ENCODE measurements at places on chromosomes 3 and 15. TPM values are rescaled to one million over a fixed set of nuclear protein-coding genes. Genes with fewer than 3 reads are reported as not detected.

SLC9A9 gene
- polyA plus RNA-seq, result 11.5 TPM

ITGA11 gene
- 24.0 TPM for polyA plus RNA-seq

C3orf22 gene
- not detected for polyA plus RNA-seq

DUOX1 gene
- not detected for polyA plus RNA-seq

- peak; percentile 73 for DNase-seq
Measured at GRCh38 chr3:157081626-157082210, 78.2 kb downstream of the CCNL1 start.

DNA sequence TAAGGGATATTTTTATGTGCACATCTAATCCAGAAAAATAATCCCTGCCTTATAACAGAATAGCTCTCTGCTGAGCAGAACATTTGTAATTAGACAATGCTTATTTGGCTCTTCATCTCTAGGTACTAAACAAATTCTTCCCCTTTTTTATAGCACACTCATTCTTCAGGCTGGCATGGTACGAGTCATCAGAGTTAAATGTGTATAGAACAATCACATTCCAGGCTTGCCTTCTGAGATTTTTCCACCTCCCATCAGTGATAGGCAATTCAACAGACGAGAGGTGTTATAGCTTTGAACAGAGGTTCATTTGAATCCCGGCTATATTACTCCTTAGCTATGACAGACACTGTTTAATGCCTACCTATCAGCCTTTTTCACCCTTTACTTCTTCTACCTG, 21.4 kb upstream of the SPPL2A start:
- no peak for DNase-seq

DNA sequence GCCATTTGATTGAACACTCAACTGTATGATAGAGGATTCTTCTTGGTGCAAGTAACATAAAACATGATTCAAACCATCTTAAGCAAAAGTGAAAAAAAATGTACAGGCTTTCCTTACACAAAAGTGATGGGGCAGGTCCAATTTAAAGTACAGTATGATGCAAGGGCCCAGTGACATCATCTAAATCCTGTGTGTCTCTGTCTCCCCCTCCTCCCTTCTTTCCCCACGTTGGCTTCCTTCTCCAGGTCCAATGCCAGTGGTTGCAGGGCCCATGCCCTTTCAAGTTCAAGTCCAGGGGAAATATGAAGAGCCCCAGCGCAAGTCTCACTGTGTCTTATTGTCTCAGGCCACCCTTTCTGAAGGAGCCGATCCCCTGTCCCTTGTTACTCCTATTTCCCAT, 332.3 kb downstream of the SHQ1 start:
- no peak for DNase-seq

DNA sequence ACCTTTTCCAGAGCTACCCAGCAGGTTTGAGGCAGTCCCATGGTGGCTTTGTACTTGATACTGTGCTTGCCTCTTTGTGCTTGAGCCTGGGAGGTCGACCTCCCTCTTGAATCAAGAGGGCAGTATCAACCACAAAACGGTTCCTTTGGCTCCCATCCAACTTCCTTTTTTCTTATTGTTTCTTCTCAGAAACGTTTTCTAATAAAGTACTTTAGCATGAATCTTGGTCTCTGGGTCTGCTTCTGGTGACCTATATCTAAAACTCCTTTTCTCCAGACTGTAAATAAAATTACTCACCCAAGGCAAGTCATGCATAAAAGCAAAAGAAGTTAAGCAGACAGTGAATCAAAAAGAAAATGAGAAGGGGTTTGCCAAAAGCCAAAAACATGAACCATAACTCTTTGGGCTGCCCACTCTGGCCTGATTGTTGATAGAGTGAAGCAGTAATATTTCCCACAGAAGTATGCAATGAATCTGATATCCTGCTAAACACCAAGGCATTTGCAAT, 112.2 kb upstream of the SLC4A7 start:
- no peak for DNase-seq

GRCh38 chr3:99984139-99984538, 130.2 kb downstream of the FILIP1L start:
- no peak for DNase-seq

DNA sequence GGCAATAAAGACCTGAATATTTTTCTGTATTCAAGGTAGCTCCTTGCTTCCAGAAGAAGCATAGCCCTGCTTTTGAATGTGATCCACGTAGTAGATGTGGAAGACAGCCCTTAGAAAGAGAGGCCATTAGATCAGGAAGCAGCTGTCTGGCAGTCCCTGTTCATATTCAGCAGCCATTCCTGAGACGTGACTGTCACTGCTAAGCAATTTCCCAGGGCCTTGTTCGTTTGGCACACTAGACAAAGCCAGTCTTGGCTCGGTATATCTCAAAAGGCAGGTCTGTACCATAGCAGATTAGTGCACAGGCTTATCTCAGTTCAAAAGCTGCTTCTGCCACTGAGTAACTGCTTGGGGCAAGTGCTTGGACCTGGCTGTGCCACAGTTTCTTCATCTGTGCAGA, 287.8 kb upstream of the MCTP2 start:
- DNase-seq, result no peak

- no peak for DNase-seq
Measured at GRCh38 chr3:157082305-157082982, 77.5 kb downstream of the CCNL1 start.
